ENCODE measurements at places on chromosomes 16 and 17.

DNA sequence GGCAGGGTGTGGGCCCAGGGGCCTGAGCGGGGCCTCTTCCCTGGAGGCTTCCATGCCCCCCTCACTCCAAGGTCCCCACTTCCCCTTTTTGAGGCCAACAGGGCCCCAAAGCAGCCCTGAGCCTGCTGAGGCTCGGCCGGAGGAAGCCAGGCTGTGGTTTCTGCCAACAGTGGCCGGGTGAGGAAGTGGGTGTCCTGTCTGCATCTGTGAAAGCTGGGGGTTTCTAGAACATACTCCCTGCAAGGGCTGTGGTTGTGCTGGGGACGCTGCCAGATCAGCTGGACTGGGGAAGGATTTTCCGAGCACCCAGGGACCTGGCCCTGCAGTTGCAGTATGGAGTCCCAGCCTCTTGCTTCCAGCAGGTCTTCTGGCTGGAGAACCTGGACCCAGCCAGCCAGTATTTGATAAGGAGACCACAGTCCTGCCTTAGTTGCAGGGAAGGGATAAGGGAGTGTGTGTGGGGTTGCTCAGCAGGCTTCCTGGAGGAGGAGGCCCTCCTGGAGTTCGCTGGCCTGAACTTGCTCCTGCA lies 15.7 kb downstream of the ADCY7 start:
- DNase-seq: no peak

DNA sequence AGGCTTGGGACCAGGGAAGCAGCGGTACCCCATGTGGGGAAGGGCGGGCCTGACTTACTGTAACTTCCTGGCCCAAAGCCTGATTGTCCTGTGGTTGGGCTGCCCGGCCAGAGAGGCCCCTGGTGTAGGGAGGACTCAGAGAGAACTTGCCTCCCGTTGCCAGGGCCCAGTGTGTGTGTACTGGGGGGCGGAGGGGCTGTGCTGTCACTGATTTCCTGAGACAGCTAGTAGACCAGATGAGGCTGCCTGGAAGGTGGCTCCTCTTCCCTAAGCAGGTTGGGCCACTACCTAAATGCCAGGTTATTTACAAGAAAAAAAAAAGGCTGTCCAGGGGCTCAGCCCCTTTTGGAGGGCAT lies 16.7 kb downstream of the SOCS3 start:
- no peak for DNase-seq

- no peak for DNase-seq
These were observed 39.0 kb downstream of the CA4 start for GRCh38 chr17:60188759-60189158.

DNA sequence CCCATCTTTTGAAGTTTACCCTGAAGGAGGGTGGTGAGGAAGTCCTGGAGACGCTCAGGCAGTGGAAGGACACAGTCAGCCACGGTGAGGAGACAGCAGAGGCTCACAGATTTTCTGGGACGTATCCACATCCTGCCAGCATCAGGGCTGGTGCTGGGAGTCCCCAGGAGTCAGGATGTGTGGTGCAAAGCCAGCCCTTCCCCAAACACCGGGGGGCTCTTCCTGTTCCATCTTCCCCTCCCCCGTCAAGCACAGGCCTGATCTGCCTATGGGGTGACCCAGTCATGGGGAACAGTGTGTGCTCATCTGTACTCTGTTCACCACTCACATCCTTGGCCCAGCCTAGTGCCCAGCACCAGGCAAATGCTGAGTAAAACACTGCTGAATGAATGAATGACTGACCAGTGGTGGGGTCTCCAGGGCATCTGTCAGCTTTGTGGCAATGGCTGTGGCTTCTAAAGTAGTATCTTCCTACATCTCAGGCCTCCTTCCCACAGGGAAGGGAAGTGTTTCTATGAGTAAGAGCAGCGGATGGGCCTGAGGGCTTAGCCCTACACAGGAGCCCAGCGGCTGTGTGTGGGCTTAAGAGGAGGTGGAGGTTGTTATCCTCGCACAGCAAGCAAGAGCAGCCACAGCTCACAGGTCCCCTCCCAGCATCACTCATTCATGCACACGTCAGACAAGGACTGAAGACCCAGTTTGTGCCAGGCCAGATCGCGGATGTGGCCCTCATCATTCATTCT lies 23.3 kb downstream of the NOS2 start:
- DNase-seq: no peak

DNA sequence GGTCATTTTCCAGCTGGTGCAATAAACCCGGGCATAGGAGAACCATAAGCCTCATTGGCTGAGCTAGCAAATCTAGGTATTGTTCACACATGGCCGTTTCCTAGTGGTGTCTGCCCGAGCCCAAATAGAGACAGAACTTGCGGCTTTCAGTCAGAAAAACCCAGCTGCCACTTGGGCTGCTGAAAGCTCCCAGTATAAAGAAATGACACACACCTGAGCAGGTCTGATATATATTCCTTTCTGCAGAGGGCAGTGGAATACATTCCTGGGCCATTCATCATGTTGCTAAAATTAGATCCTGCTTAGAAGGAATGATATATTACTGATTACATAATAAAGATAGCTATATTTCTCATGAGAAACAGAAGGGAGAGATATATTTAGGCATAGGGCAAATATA lies 83.9 kb upstream of the IRX5 start:
- no peak for DNase-seq

DNA sequence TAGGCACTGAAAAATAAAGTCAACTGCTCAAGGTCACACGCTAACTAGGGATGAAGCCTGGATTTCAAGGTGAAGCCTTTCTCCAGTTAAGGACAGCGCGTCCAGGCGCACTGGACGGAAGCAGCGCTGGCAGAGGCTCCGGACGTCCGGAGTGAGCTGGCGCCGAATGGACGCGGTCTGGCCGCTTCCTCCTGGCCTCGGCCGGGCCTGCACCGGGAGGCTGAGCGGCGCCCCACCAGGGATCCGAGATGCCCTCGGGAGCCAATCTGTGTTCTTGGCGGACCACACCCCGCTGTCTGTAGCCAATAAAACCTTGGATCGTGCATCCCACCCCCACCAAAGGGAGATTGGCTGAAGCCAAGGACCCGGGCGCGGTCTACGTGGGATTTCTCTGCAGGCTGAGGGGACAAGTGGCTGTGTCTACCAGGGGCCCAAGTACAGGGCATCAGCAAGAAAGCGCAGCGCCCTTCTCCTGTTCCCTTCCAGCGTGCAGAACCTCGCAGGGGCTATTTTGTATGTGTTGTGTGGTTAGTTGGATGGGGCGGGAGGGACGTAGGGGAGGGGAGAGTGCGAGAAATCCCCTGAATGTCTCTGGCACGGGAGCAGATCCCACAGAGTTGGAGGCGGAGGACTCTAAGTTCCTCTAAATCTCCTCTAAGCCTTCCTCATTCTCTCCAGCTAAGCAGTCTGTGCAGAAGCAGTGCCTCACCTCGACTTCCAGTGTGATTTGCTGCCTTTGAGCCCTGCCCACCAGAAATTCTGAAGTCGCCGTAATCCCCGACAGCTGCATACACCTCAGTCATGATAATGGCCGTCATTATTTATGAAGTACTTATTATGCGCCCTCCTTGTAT lies 2.5 kb upstream of the AKAP10 start:
- no peak for DNase-seq

Data from stimulated activated CD4-positive, alpha-beta T cell treated with anti-CD3 and anti-CD28 coated beads, Interleukin-2, amount 100 ng/mL, for 4 hours (primary cell).